OCI-M1 (cell line): ENCODE measurements at places on chromosomes 1 and 21.

- DNase-seq: no peak
Observed at GRCh38 chr21:26331205-26331980, 160.8 kb upstream of the APP start.

- DNase-seq: no peak
Observed at GRCh38 chr21:32463367-32463766, 50.9 kb downstream of the EVA1C start.

GRCh38 chr1:30191154-30191702 lies 532.2 kb downstream of the MATN1 start:
- peak; percentile 92 for DNase-seq

GRCh38 chr1:4851385-4852065 lies 197.1 kb downstream of the AJAP1 start:
- no peak for DNase-seq

- DNase-seq: peak; percentile 9
Observed at GRCh38 chr1:91730801-91731732, 154.9 kb downstream of the TGFBR3 start.

DNA sequence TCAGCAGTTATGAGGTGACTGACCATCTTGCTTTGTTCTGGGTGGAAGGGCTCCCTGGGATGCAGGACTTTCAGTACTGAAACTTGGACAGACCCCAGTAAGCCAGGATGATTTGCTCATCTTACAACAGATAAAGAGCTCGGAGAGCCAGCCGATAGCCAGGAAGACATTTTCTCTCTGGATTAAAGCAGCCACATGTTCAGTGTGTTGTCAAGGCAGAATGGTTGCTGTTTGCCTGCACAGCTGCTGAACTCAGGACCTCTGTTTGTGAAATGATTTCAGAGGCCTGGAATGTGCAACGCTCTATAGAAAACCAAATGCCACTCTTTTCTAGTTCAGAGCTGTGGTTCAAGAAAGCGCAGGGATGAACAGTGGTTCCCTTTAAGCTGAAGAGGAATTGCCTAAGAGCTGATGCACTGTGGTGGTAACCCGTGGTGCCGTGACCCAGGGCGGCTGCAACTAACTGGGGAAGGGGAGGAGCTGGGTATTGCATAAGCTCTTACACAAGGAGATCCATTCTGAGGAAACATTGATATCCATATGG lies 40.7 kb downstream of the CASQ2 start:
- DNase-seq: peak; percentile 81

GRCh38 chr1:106899644-106900043 lies 156.8 kb upstream of the PRMT6 start:
- no peak for DNase-seq

DNA sequence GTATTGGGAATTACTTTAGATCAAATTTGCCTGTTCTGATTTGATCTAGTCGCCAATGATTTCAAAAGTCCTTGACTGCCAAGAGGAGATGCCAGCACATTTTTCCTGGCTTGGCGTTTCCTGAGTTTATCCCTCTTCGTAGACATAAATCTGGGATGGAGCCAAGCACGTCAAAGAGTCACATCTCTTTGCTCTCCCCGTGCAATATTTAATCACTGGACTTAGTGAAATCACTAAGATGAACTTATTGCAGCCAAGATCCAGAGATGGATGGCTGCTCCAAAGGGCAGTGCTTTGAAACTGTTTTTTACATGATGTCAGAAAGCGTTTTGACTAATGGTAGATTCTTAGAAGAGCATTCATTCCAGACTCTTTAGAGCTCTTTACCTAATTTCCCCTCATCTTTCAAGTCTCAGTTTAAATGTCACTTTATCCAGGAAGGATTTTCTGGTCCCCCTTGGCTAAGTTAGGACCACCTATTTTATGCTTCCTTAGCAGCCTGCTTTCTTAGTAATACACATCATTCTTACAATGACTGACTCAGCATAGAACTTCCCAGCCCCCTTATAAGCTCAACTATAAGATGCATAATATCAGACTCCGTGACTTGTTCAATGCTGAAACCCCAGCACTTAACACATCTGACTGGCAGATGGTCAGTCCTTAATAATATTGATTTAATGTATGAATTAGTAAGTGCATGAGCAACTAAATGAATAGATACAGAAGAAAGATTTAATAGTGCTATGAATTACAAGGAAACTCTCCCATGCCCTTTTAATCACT lies 94.4 kb upstream of the GREM2 start:
- DNase-seq: no peak
